NCI-H510A (cell line): ENCODE measurements at places on chromosomes 16 and 17.

DNA sequence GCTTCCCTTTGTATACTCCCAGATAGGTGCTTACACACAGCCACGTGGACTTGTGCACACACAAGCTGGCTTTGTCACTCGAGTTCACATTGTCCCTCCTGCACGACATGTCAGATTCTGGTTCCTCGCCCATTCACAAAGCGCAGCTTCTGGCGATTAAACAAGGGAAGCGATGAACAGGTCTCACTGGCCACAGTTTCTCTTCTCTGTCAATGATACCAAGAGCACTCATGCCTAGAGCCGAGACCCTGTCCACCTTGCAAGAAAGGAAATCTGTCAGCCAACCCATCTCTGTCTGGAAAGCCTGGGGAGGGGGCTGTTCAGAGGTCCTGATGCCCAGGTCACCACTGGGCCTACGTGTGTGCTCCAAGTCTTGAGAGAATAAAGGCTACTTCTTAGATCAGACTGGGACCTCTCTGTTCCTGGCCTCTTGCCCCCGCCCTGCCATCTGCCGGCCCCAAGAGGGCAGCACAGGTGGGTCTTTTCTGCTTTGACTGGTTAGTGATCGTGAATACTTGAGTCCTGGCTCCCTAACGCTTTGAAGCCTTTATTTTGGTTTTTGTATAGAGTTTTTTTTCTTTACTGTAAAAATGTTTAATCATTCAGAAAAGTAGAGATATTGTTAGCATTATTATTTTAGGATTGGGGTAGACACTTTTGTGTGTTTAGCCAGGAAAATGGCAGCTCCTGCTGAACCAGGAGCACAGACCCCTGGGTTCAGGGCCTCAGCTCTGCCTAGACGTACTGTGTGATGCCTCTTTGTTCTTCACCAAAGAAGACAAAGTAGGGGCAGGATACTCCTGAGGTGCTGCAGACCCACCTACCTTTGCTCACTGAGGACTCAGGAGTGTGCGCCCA lies 104.7 kb downstream of the MRM1 start:
- peak; percentile 25 for DNase-seq

- DNase-seq, result no peak
Measured at GRCh38 chr16:69712914-69713581, 13.3 kb downstream of the NQO1 start.

GRCh38 chr17:20267459-20267842 lies 199.9 kb downstream of the LGALS9B start:
- no peak for DNase-seq

- no peak for DNase-seq
Measured at GRCh38 chr17:55124730-55125360, 139.9 kb upstream of the HLF start.

- no peak for DNase-seq
Measured at GRCh38 chr16:46466239-46466638, 154.9 kb downstream of the SHCBP1 start.

GRCh38 chr17:70024253-70024652 lies 50.8 kb upstream of the KCNJ16 start:
- DNase-seq, result no peak

GRCh38 chr17:28751600-28752366 lies 8.0 kb downstream of the TRAF4 start:
- no peak for DNase-seq

DNA sequence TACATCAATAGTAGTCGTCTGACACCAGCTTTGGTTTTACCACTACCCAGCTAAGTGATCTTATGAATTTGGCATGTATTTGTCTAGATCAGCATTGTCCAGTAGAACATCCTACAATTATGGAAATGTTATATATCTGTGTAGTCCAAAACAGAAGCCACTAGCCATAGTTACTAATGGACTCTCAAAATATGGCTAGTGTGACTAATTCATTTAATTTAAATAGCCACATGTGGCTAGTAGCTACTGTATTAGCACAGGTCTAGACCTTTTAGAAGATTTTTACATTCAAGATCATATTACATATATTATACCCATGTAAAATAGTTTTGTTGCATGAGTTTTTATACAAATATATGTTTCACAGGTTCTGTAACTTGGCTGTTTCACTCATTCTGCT lies 27.0 kb upstream of the NFAT5 start:
- no peak for DNase-seq

DNA sequence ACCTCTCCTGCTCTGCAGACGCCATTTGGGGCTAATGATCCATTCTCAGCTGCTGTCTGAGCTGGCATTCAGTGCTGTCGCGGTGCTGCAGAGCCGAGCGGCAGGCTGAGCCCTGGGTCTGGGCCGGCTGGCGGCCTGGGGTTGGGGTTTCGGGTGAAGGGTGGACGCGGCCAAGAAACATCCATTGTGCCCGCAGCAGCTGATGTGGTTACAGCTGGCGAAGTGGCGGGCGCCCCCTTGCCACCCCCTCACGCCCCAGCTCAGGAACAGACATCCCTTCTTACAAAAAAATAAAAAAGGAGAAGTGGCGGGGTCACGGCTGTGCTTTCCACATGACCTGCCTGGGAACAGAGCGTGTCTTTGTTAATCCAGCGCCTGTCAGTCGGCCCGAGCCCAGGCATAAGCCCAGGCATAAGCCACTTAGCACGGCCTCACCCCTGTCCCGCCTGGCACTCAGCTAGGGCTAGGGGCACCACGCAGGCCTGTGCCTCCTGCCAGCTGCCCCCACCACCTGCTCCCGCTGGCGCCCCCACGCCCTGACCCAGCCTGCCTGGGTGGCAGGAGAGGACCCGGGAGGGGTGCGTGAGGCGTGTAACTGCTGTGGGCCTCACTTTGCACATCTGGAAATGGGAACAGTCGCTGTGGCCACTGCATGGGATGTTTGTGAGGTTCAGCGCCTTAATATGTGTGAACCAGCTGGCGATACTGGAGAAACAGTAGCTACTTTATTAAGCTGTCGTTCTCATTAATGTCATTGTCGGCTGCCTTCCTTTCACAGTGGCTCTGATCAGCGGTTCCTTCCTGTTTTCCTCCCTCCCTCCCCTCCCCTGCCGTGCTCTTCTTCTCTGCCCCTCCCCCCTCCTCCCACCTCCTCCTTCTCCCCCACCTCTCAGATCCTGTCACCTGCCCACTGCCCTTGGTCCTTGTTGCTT lies 197.7 kb upstream of the CIBAR2 start:
- no peak for DNase-seq

DNA sequence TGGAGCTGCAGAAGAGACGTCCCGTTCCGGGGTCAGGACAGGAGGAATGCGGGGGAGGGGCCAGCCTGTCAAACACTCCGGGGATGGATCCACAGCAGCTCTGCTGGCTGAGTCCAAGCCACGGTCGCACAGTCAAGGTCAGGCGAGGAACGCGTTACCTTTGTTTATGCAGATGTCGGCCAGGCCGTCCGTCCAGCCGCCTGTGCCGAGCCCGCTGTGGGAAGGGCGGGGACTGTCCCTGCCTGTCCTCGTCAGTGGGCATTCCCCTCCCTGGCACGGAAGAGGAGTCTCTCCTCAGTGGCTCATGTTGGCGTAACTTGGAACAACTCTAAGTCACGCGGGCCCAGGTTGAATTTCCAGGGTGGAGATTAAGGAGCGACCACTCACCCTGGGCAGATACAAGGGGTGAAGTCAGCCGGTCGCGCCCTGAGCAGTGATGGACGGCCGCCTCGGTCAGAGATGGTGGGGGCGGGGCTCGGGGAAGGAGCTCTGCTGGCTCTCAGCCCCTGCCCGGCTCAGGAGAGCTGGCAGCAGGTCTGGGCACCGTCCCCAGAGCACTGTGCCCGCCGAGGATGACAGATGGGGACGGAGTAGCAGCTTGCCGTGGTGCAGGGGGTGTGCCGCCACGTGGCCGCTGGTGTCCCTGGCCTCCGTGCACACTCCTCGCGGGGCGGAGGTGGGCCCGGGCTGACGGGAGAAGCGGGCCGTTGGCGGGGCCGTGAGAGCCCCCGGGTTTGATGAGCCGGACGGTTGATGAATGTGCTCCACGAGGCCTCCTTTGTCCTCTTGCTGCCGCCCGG lies 7.3 kb downstream of the CACNA1H start:
- DNase-seq, result no peak

- no peak for DNase-seq
Measured at GRCh38 chr17:62737513-62737912, 70.6 kb downstream of the MARCHF10 start.

DNA sequence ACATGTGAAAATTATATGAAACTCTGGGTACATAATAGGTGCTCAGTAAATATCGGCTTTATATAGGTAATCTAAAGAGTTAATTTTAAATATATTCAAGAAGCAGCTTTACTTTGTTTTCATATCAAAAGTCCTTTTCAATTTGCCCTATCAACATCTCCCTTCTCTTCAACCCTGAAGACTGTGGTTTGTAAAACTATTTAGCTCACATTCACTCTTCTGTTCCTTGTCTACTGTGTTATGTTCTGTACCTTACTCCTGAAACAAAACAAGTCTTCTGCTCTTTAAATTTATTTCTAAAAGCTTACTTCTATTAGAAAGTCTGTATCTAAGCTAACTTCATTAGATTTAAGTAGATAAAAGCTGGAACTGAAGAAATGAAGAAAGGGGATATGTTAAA lies 301.7 kb upstream of the PMFBP1 start:
- DNase-seq, result no peak

DNA sequence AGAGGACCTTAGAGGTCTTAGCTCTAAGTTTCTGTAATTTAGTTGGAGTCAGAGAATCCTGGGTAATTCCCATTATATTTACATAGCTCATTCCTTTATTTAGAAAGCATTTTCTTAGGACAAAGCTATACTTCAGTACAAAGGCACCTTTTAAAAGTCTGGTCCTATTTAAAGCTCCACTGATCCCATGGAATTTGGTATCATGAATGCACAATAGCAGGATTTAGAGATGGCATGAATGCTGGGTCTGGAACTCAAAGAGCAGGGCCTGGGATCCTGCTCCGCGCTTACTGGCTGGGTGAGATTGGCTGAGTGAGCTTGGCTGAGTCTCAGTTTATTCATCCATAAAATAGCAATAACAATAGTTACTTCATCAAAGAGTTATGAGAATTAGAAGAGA lies 4.8 kb downstream of the KRT23 start:
- DNase-seq, result no peak

GRCh38 chr16:31088459-31089183 lies at the start of gene PRSS53:
TSS of gene PRSS53 (minus strand) at chr16:31088943. CDS start at chr16:31088809, 134 bp downstream.
- no peak for DNase-seq

DNA sequence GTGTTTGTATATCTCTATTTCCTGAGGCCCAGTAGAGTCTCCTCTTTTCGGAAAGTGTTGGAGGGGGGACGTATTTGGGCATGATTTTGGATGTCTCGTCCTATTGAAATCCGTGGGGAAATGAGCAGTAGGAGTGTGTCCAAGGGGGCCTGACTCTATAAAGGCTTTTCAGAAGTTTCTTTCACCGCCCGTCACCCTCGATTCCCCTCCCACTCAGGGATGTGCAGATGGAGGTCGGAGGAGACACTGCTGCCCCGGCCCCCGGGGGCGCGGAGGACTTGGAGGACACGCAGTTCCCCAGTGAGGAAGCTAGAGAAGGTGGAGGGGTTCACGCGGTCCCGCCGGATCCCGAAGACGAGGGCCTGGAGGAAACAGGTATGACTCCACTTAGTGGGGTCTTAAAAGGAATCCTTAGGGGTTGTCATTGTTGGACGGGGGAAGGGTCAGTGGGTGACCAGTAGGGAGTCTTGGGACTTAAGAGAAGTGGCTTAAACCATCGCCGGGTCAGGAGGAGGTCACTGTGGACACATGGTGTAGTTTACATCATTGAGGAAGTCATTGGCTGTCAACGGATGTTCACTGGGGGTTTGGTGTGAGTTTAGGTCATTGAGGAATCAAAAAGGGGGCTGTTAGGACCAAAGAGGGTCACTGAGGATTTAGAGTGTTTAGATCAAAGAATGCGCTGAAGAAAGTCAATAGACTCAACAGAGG lies 424 bp downstream of the MON1B start:
- DNase-seq, result no peak

DNA sequence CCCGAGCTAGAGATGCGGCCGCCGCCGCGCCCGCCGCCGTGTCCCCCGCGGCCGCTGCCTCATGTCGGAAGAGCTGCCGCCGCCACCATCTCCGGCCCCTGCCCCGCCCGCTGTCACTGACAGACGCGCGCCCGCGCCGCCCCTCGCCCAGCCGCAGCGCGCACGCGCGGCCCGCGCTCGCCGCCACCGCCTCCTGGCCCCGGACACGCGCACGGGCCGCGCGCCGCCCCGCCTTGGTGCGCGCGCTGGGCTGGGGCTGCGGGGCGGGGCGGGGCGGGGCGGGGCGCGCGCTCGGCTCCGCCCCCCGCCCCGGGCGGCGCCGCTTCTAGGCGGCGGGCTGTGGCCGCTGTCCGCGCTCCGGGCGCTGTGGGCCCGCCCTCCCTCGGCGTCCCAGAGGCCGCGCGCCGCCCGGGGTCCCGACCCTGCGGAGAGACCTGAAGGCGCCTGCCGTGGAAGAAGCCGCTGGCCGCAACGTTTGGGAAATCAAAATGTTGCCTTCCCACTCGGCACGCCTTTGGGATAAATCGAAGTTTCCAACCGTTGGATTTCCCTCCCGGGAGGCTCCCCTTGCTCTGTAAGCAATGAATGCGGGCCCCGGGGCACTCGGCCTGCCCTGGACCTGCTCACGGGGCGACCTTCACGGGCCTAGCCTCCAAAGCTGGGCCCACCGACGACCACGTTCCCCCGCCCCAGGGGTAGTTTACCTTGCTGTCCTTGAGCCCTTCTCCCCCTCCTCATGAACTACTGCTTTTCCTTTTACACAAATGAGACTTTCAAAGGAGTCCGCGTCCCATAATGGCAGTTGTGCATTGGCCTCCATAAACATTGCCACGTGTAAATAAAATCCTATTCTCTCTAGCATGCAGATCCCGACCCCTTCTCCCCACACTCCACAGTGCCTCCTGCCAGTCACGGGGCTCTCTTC lies at the start of gene ADCY9:
ADCY9 (minus strand) TSS at position 118 of the 925 bp plus-strand sequence. CDS start 1,000 bp downstream, outside the sequence.
- DNase-seq, result no peak

- no peak for DNase-seq
Measured at GRCh38 chr17:50189550-50190292, 11.7 kb downstream of the COL1A1 start.

- DNase-seq, result no peak
Measured at GRCh38 chr16:21598701-21599121, 666 bp upstream of the METTL9 start.

DNA sequence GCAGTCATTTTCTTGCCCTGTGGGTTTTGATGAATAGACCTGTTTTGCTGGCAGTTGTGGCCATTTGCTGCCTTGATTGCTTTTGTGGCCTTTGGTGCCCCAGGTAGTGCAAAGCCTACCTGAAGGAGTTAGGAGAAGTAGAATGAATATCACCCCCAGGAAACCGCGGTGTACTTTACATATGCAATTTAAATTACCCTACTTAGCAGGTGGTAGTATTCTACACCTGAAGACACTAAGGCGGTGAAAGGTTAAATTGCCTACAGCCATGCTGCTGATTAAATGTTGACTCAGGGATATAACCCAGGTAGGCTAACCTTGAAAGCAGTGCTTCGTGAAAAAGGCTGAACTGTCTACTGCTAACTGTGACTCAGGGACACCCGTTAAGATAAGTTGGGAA lies 27.2 kb upstream of the WWOX start:
- DNase-seq, result no peak

DNA sequence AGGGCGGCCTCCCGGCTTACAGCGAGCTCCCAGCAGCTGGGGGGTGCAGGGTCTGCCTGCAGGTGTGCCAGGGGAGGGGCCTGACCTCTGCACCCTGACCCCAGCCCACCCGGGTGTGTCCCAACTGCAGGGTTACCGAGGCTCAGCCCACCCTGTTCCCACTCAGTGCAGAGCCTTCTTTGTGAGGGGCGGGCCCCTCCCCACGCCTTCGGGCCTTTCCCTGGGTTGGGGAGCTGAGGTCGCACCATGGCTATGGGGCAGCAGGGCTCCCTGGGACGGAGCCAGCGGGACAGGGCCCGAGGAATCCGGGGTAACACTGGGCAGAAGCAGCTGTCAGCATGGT lies 17.1 kb downstream of the CACNA1H start:
- no peak for DNase-seq
